ENCODE measurements at places on chromosomes 11 and 22.

DNA sequence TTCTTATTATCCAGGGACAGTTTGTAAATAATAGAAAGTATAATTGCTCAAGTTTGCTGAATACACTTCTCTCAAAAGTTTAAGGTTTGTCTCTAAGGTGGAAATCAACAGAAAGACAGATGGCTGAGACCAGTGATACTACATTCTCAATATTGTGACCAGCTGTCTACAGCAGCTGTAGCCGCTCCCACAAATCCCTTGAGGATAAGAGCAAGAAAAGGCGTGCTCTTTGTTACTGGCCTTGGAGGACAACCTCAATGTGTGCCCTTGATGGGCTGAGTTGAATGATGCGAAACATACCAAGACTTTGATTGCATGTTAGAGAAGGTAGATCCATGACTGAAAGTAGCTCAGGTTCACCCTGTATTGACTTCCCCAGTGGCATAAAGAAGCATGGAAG, 6.1 kb downstream of the OR6M1 start:
- DNase-seq = no peak

GRCh38 chr11:66951135-66951534, 7.0 kb downstream of the PC start:
- no peak for DNase-seq

DNA sequence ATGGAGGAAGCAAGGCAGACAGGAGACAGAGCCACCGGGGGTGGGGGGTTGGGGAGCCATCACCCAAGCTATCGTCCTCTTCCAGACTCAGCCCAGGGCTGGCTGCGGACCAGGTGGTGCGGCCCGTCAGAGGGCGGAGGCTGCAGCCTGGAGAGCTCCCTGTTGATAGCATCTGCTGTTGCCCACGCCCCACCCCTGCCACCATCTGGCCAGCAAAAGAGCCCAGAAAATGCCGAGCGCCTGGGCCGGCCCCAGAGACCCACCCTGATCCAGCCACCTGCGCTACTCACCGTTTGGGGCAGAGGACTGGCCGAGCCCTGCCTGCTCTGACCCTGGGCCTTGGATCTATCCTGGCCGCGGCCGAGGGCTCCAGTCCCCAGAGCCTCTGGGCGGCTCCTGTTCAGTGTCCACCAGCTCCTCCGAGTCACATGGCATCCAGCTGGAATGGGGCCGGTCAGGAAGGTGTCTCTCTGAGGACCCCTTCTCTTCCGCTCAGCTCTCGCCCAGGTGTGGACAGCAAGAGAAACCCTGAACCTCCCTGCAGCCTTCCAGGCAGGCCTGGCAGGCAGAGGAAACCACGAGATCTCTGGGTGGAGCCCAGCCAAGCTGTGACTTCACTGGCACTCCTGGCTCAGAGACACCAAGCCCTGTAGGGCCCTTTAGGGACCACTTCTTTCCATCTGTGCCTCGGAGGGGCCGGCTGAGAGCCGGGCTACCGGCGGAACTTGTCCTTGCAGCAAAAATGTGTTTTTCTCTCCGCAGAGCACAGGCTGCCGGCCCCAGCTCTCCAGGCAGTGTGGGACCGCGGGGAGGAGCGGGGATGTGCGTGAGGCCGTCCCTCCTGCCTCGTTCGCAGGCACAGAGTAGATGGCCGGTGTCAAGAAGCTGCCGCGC, at the start of gene MRGPRE:
Gene MRGPRE (minus strand): TSS at position 567 of the 894 bp plus-strand sequence. CDS start 3,618 bp downstream, outside the sequence.
- DNase-seq = no peak

DNA sequence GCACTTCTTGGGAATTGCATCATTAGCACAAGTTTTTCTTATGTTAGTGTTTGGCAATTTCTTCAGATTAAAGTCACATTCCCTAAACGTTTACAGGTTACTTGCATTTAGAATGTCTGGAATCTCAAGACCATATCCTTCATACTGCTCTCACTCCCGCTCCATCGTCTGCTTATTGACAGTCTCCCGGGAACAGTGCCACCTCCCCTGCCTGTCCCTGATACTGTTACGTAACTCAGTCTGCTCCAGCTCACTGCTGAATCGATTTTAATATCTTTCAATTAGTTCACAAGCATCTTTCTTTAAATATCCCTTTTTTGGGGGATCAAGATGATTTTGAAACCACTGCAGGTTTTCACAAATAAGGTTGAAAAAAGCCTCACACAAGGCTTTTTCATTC, 48.2 kb downstream of the GLYATL2 start:
- DNase-seq = no peak

DNA sequence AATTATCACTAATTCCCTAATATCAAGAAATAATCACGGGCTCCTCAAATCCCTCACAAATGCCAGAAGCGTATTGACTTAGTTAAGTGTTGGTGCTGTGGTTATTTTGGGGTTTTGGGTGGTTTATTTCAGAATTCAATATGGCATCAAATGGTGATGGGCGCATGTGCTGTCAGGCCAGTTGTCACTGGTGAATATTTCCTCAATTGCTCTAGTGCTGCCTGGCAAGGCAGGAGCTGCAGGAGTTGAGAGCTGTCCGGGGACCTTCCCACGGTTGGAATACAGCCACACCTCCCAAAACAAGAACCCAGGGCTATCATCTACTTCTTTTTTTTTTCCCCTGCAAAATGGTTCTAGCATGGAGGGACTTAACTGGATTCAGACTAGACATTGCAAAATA, 10.3 kb downstream of the IGLL5 start:
- peak; percentile 3 for DNase-seq

GRCh38 chr11:75867778-75868374, 52.9 kb downstream of the UVRAG start:
- DNase-seq = no peak

GRCh38 chr22:20792966-20793728, 19.2 kb downstream of the SERPIND1 start:
- DNase-seq = no peak

DNA sequence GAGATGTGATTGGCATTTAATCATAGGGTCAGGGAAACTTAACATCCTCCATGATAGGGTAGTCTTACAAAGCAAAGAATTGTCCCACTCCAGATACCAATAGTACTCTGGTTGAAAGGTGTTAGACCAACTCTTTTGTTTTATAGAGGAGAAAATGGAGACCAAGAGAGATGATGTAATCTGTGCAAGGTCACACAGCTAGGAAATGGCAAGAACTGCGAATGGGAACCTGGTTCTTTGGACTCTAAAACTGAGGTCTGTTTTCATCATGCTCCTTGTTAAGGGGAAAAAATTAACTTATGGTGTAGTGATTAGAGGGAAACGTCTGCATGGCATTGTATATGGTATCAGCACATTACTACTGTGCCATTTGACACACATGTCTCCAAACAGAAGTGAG, 171.1 kb downstream of the COMMD9 start:
- no peak for DNase-seq

DNA sequence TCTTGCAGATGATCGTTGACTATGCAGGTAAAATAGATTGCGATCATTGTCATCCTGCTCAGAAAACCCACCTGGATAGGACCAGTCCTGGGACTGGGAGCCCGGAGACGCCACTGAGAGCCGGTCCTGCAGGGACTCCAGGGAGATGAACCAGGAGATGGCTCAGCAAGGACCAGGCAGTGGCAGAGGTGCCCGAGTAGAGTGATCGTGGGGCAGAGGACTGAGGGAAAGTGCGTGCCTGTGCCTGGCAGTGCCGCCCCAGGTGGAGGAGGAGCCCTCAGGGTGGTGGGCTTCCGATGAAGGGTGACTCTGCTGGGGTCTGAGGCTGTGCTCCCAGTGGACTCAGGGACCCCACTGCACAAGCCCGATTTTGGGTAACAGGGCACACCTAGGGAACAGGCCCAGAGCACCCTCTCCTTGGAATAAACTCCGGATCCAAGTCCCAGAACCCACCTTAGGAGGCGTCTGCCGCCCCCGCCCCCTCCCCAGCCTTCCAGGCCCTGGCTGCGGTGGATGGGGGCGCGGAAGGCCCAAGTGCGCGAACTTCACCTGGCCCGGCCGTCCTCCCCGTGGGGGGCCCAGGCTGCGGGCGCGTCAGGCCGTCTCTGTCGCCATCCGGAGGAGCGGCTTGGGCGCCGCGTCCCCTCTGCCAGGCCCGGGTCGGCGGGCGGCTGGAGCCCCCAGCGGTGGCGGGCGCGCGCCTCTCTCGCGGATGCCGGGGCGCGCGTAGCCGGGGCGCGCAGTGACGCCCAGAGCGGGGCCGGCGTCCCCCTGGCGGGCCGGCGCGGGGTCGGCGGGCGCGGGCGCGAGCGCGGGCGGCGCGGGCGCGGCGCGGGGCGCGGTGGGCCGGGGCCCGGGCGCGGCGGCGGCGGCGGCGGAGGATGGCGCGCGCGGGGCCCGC, 1338.8 kb downstream of the BRD1 start:
- DNase-seq = no peak

GRCh38 chr11:59660621-59661020, 8.2 kb downstream of the PATL1 start:
- no peak for DNase-seq

GRCh38 chr11:102886999-102887398, 12.2 kb upstream of the MMP12 start:
- DNase-seq = no peak

GRCh38 chr11:87254562-87254961, 216.8 kb downstream of the TMEM135 start:
- no peak for DNase-seq

DNA sequence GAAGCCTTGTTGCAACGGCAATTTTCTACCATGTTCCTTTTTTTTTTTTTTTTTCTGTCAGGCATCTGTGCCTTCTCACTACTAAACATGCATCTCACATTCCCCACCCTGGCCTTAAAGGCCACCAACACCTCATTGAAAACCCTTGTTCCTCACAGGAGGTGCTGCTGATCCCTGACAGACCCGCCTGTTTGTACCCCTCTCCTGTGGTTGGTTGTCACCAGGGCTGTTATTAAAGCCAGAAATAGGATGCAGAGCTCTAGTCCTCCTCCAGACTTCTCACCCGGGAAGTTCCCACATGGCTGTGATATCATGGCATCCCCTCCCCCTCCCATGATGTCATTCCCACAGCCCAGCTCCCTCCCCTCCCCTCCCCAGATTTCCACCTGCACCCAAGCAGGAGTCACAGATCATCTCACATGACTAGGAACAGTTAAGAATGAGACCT, 302.8 kb upstream of the NCAM1 start:
- no peak for DNase-seq

DNA sequence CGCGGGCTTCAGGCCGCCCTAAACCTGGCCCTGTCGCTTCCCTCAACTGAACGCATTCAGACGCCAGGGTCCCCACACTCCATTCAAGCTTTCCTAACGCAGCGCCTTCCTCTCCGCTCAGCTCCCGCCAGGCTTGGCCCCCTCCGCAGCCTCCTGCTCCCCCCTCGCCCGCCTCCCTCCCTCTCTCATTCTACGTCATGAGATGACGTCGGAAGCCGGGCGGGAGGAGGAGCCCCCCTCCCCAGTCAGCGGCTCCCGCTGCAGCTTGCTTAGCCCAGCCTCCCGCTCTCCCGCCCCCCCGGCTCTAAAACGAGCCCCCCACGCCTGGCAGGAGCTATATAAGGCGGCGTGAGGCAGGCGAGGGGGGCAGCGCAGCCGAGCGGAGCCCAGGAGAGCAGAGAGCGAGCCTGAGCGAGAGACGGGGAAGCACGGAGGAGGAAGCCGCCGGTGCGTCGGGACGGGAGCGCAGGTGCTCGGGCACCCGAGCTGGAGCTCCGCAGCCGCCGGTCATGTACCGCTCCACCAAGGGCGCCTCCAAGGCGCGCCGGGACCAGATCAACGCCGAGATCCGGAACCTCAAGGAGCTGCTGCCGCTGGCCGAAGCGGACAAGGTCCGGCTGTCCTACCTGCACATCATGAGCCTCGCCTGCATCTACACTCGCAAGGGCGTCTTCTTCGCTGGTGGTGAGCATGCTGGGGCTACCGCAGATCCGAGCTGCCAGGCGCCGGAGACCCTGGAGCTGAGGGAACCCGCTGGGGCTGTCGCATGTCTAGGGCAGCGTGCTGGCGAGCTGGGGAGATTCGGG, at the start of gene NPAS4:
Gene NPAS4 (plus strand): TSS at position 365 of the 806 bp plus-strand sequence. CDS start 145 bp downstream, at position 510.
- no peak for DNase-seq

- no peak for DNase-seq
These were observed 53.7 kb downstream of the UBASH3B start for GRCh38 chr11:122709039-122709760.

DNA sequence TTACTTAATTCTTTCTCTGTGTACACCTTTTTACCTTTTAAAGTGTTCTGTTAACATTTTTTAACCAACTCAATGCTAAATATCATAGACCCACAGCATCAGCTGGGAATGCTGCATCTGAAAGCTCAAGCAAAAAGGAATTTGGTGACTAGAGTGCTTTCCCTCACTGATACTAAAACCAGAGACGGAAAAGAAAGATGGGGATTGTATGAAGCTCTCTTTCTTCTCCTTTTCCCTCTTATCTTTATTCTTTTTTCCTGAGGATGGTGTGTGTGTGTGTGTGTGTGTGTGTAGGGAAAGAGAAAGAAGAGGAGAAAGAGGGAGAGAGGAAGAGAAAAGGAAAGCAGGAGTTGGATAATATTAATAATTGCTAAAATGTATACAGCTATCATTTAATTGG, 4.1 kb upstream of the SIK2 start:
- DNase-seq = no peak

DNA sequence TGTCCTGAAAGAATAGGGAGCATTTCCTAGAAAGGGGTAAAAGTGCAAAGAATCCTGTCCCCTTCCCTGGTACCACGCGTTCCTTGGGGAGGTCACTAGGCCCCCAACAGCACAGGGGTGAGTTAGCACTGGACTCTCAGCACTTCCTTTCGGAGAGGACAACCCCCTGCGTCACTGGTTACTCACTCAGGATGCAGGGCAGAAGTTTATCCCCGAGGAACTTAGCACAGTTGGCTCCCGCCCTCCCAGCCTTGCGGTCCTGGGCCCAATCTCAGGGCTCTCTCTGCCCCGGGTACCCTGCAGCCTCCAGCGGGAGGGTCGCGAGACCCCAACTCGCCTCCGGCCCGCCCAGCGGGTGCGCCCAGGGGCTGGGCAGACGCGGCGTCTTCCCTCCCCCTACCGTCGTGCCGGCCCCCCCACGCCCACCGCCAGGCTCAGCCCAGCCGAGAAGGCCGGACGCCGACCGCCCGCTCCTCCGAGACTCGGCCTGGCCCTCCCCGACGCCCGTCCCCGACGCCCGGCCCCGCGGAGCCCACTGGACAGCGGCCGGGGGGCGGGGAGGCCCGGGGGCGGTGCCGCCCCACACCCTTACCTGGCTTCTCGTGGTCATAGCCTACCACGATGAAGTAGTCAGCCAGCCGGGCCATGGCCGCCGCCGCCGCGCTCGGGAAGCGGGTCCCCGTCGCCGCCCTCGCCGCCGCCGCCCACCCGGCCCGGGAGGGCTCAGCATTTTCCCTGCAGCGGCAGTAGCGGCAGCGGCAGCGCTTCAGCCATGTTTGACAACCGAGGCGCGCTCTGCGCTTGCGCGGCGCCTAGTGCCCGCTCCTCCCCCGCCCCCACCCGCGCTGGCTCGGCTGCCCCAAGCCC, at the start of gene SBF2:
Gene SBF2 (minus strand): TSS at position 797 of the 867 bp plus-strand sequence. CDS start 150 bp downstream, at position 647.
- DNase-seq = peak; percentile 87

GRCh38 chr11:6735306-6735705, 36.5 kb downstream of the OR2AG2 start:
- no peak for DNase-seq

GRCh38 chr11:83371489-83371888, 85.3 kb upstream of the CCDC90B start:
- DNase-seq = no peak

DNA sequence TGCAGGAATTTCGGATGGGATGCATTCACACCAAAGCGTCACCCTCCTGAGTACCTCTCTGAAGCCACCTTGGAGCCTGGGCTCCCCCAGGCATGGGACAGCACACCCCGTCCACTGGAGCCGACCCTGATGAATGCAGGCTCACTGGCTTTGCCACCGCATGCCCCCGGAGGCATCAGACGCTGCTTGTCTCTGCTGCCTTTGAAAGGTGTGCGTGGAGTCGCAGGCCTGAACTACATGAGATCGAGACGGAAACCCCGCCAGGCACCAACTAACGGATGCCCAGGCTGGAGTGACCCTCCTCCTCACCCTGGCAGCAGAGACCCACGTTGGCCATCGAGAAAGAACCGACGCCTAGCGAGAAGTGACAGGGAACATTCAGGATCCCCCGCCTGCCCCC, 22.5 kb downstream of the KRTAP5-5 start:
- DNase-seq = peak; percentile 17
